ENCODE measurements at places on chromosomes 1 and 21. TPM values are rescaled to one million over a fixed set of nuclear protein-coding genes. Genes with fewer than 3 reads are reported as not detected.

DNA sequence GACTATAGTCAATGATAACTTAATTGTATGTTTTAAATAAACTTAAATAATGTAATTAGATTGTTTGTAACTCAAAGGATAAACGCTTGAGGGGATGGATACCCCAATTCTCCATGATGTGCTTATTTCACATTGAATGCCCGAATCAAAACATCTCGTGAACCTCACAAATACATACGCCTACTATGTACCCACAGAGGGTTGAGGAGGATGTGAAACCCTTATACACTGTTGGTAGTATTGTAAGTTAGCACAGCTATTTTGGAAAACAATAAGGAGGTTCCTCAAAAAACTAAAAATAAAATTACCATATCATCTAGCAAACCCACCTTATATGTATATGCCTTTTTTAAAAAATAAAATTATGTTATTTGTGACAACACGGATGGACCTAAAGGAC, 198.6 kb downstream of the MRPL39 start:
- no peak for DNase-seq

- no peak for DNase-seq
These were observed 51.0 kb downstream of the AHDC1 start for GRCh38 chr1:27552911-27553420.

DNA sequence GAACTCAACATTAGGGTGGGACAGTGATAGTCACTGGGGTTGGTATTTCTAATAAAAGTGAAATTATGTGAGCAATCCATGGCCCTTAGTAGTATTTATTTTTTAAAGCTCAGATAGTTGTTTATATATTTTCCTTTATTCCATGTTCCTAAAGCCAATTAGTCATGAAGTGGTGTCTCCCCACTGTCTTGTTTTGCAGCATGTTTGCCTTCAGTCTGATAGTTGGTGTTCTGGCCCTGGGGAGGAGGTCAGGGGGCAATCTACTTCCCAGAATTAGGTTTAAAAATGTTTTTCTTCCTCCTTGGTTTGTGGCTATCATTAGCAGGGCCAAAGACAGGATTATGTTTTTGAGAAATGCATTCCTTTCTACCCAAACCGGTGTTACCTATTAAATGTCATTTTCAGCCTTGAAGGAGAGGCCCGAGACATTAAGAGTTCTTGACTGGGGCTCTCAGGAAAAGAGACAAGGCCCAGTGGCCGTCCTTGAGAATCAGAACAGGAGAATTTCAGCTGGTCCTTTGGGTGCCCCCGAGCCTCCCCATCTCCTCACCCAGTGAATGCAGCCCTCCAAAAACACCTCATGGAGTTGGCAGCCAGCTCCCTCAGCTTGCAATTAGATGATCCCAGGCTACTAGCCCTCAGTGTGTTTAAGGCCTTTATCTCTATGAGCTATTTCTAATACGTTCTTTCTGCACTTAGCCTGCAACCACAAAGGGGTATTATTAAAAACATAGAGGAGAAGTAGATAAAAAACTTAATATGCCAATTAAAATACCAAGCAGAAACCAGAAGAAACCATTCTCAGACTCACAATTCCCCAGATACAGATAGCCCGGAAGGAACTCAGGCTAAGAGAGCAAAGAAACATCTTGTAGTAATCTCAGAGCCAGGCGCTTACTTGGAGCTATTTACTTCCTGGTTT, 71.3 kb upstream of the NGF start:
- DNase-seq: no peak

DNA sequence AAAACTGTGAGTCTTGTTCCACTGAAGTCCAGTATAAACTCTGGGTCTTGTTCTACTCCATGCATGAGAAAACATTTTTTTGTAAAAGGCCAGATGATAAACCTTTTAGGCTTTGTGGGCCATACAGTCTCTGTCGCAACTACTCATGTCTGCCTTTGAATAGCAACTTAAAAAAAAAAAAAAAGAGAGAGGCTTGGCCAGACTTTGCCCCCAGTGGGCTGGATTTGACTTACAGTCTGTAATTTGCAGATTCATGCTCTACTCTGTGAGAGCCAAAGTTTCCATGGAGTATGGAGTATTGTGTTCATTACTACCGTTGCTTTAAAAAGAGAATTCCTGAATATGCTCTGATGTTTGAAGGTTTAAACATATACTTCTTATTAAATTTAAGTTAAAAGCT, 654.9 kb upstream of the PKN2 start:
- no peak for DNase-seq

DNA sequence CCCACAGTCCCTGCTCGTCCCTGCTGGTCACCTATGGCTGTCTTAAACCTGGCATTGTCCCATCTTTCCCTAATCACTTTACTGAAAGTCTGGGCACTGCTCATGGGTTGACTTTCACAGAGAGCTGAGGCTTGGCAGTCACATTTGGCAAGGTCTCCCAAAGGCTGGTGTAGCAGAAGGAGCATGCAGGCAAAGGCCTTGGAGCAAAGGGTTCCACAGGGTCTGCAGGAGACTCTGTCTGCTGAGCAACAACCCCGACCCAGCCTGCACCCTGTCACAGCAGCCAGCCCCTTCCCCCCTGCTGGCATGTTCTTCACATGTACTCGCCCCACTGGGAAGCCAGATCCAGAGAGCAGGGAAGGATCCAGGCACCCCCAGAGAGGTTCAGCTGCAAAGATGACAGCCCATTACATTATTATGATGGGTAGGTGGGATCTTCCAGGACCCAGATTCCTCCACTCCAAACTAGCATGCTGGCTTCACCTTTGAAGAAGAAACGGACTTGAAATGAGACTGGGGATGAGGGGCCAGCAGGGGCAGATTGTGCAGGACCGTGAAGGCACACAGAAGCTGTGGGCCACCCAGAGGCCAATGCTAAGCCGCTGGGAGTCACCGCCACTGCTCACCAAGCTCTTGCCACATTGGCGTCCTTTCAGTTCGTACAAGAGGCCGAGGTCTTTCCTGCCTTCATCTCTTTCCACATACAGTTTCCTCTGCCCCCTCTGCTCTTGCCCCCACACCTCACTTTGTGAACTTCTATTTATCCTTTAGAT, 14.2 kb upstream of the TMEM125 start:
- no peak for DNase-seq

- no peak for DNase-seq
These were observed 121.6 kb downstream of the SIK1 start for GRCh38 chr21:43305336-43305665.

DNA sequence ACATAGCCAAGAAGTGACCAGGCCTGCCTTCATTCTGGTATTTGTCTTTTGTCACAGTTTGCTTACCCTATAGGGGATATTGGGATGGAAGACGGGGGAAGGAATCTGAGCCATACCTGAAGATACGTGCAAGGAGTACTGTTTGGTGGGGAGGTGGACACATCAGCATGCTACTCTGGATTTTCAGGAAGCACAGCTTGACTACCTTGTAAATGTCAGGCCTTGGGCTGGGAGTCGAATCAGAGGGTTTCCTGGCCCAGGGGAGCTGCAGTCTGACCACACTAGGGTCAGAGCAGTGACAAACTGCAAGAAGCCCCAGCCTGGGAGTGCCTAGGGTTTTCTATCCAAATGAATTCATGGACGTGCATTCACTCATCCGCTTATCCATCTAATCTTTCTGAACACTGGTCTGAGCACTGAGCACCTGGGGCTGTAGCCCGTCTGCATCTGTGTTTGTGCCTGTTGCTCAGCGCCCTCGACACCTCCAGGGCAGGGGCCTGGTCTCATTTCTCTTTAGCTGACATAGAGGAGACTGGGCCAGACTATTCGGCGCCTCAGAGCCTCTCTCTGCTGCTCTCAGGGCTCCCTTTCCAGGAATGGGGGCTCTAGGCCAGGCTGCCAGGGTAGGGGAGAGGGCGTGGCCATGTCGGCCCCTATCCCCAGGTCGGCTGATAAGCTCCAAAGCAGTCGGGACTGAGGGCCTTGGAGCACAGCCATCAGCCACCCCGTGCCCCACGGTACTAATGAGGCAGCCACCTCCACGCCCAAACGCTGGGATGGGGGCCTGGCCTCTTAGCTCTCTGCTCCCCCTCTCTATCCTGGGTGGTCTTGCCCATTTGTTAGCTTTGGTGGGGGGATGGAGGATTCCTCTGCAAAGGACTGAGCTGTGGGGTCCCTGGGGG, 47.0 kb upstream of the SLC2A1 start:
- peak; percentile 45 for DNase-seq

DNA sequence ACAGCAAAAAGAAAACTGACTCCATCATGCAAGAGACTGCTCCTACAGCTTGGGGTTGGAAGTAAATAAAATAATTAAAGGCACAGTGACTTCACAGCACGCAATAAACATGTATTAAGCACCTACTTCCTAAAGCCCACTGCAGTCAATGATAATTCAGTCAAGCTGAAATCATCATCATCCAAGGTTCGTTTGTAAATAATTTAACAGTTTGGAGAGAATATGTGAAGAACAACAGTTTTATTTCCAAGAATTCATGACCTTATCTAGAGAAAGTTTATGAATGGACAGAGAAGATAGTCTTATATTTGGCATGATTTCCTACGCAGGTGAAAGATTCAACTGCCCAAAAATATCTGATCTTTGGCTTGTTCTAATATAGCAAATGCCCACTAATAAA, 86.8 kb downstream of the SMYD3 start:
- DNase-seq: no peak

GRCh38 chr1:53172426-53173128, 24.0 kb upstream of the CPT2 start:
- no peak for DNase-seq

DNA sequence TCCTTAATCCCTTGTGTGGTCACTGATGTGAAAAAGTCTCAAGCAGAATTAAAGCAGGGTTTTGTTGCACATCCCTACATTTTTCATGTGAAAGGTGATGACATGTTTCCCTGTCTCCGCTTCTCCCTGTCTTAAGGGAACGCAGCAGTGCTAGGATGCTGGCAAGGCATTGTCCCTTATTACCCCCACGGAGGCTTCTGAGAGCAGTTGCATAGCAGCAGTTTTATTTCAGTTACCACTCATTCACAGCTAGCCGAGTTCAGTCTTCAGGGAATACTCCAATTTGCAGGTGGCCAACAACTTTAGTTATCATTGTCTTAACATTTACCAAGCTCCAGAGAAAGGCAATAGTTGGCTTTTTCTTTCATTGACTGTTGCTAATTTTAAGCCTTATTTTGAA, 89.1 kb downstream of the CLEC20A start:
- DNase-seq: no peak

GRCh38 chr1:182752077-182752988, 37.2 kb upstream of the NPL start:
- DNase-seq: no peak

GRCh38 chr1:184473176-184473966, 86.5 kb downstream of the C1orf21 start:
- DNase-seq: no peak

GRCh38 chr1:202649553-202650392, 60.5 kb downstream of the SYT2 start:
- no peak for DNase-seq

GRCh38 chr1:22317231-22317919, 134.3 kb upstream of the ZBTB40 start:
- no peak for DNase-seq

GRCh38 chr1:150575518-150576366, 3.7 kb downstream of the MCL1 start:
- no peak for DNase-seq

GRCh38 chr1:151849126-151849525, 4.4 kb downstream of the THEM5 start:
- no peak for DNase-seq

DNA sequence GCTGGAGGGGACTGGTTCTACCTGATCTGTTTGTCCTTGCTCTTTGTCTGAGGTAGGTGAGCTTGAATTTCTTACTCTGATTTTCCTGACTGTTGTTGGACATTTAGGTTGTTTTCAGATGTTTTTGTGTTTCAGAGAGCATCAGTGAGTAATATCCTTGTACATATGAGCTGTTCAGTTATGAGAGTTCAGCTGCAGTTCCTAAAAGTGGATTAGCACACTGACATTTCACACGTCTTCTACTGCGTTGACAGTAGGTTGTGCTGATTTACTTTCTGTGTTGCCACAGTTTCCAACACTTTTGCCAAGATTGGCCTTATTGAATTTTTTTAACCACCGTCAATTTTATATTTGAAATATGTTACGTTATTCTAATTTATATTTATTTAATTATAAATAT, 27.7 kb downstream of the CXADR start:
- DNase-seq: no peak

DNA sequence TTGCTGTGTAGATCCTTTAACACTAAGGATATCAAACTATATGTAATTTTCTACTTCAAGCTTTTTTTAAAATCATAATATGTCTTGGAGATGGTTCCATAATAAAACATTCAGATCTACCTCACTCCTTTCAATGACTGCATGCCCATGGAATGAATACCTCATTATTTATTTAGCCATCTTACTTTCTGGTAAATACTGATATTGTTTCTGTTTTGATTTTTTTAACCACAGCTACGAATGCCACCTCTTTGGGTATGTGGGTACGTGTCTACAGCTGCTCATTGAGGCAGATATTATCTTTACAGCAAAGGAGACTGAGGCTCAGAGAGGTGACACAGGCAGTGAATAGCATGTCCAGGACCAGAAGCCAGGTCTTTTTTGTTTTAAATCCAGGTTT, 215.7 kb downstream of the ST6GALNAC3 start:
- DNase-seq: no peak

DNA sequence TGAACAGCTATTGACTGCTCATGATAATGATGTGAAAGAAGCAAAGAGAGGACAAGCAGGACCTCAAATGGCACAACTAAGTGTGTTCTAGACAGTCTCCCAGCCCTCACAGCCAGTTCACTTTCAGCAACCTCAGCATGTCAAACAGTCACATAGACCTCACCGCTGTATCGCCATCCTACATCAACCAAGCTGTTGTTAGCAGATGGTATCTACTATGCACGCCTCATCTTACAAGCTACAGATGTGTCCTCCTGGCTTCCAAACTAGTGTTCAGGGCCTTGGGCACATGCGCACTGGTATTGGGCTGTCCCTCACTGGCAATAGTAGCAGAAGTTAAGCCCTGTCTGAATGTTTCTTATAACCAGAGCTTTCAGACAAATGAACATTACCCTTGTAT, 28.4 kb downstream of the EVI5 start:
- peak; percentile 95 for DNase-seq

- DNase-seq: no peak
These were observed 10.9 kb downstream of the SMAP2 start for GRCh38 chr1:40384413-40384762.

GRCh38 chr1:64000021-64000420, 203.4 kb upstream of the UBE2U start:
- DNase-seq: no peak

The COL9A2 gene
- polyA plus RNA-seq: 34.6 TPM

The SMCP gene
- not detected for polyA plus RNA-seq

The SLC35F3 gene
- 1.8 TPM for polyA plus RNA-seq

The SNAPIN gene
- 45.1 TPM for polyA plus RNA-seq

The RAP1GAP gene
- 47.0 TPM for polyA plus RNA-seq

The GBP2 gene
- polyA plus RNA-seq: 3.2 TPM

The CACNA1E gene
- polyA plus RNA-seq: 0.08 TPM

The SELENON gene
- 73.7 TPM for polyA plus RNA-seq

The PROK1 gene
- 0.10 TPM for polyA plus RNA-seq

Data from right lung (tissue), 10 donors.